ENCODE measurements at places on chromosomes 16 and 17.

DNA sequence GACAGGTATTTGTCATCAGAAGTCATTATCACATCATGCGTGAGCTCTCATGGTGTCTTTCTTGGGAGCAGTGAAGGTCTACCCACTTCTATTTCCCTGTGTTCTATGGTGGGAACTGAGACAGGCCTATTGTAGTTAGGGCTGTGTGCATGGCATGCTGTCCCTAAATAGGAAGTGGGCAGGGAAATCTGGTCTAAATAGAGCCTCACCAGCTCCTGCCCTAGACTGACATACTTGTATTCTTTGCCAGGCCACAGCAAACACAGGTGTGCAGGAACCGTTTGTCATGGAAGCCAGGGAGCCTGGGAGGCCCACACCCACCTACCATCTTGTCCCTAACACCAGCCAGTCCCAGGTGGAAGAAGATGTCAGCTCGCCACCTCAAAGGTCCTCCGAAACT lies 10.1 kb downstream of the SLC7A6 start:
- DNase-seq, result no peak

- DNase-seq, result peak; percentile 24
These were observed 93.1 kb downstream of the XYLT1 start for GRCh38 chr16:17377360-17378324.

DNA sequence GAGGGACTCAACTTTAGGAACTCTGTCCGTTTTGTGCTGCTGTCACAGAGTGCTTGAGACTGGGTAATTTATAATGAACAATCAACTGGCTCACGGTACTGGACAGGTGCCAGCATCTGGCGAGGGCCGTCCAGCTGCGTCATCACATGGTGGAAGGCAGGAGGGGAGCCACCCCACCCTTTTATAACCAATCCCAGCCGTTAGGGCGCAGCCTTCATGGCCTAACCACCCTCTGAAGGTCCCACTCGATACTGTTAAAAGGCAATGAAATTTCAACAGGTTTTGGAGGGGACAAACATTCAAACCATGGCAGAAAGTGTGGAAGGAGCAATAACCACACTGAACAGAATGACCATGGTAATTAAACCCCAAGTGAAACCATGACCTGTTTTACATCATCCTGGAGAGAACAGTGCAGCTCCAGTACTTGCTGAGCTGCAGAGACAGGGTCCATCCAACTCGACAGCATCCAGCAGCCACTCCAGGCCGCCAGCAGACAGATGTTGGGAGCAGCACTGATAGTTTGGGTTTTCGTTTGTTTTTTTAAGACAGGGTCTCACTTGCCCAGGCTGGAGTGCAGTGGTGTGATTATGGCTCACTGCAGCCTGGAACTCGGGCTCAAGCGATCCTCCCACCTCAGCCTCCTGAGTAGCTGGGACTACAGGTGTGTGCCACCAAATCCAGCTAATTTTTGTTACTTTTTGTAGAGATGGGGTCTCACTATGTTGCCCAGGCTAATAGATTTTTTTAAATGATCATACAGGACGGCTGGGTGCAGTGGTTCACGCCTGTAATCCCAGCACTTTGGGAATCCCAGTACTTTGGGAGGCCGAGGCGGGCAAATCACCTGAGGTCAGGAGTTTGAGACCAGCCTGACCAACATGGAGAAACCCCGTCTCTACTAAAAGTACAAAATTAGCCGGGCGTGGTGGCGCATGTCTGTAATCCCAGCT lies 11.0 kb downstream of the CHMP6 start:
- no peak for DNase-seq

GRCh38 chr16:62283-62967 lies 8.8 kb downstream of the SNRNP25 start:
- DNase-seq, result no peak

DNA sequence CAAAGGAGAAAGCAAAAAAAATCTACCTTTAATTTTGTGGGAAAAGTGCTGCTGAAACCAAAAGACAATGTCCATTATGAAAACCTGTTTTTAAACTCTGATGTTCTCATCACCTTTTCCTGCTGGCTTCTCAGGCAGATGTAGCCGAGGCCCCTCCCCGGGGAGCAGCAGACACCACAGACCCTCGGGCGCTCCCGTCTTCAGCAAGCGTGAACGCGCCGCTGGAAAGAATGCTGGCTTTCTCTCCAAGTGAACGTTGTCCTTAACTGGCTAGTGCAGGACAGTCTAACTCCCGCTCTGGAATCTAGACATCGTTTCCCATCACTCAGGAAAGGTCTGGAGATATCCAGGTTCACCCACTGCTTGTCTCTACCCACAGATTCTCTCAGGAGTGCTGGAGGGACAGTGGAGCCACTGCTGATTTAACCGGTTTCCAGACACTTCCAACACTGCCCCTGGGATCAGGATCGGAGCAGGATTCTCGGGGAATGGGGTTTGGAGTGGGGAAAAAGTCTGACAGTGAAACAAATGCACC lies 211.2 kb downstream of the RBFOX3 start:
- no peak for DNase-seq

DNA sequence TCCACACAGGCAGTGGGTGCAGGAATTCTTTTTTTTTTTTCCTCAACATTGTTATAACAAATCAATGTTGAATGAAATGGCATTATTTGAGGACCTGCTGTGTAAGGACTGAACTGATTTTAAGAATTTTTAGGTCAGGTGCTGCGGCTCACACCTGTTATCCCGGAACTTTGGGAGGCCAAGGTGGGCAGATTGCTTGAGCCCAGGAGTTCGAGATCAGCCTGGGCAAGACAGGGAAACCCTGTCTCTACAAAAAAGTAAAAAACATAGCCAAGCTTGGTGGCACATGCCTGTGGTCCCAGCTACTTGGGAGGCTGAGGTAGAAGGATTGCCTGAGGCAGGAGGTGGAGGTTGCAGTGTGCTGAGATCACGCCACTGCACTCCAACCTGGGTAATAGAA lies 12.4 kb downstream of the MPRIP start:
- DNase-seq, result no peak

- DNase-seq, result no peak
These were observed 54.6 kb downstream of the ACTG1 start for GRCh38 chr17:81457917-81458555.

GRCh38 chr17:64496348-64496785 lies 487 bp downstream of the POLG2 start:
- peak; percentile 42 for DNase-seq

DNA sequence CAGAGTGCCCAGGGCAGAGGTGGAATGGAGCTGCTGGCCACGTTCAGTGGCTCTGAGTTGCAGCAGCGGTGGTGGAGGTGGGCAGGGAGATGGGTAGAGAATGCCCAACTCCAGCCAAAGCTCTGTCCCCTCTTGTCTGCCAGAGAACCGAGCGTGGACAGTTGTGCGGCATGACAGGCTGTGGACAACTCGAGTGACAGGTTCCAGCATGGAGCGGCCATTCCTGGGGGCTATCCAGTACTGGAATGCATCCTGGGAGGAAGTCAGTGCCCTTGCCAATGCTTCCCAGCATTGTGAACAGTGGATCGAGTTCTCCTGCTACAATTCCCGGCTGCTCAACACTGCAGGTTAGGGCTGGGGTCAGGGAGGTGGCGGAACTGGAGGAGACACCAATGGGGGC lies 8.3 kb downstream of the CNTNAP1 start:
- no peak for DNase-seq

- no peak for DNase-seq
These were observed 281.5 kb downstream of the TOX3 start for GRCh38 chr16:52265446-52265861.

- no peak for DNase-seq
These were observed 12.6 kb downstream of the UBN1 start for GRCh38 chr16:4859900-4860255.

- no peak for DNase-seq
These were observed 8.3 kb downstream of the BAIAP3 start for GRCh38 chr16:1341495-1342420.

DNA sequence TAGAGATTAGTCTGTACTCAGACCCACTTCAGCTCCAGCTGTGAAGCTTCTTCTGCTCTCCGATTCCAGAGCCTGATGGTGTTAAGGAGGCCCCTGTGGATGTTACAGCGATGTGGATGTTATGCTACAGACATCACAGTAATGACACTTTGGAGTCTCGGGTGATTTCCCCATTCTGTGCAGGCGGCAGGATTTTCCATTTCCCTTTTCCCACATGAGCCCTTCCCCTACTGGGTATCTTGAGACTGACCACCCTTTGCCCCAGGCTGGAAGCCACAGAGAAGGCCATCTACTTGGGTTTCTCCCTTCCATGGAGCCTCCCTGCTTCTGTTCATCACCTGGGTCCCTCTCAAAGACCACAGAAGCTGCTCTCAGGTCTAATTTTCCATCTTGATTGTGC lies 78.3 kb downstream of the KCNJ12 start:
- no peak for DNase-seq

DNA sequence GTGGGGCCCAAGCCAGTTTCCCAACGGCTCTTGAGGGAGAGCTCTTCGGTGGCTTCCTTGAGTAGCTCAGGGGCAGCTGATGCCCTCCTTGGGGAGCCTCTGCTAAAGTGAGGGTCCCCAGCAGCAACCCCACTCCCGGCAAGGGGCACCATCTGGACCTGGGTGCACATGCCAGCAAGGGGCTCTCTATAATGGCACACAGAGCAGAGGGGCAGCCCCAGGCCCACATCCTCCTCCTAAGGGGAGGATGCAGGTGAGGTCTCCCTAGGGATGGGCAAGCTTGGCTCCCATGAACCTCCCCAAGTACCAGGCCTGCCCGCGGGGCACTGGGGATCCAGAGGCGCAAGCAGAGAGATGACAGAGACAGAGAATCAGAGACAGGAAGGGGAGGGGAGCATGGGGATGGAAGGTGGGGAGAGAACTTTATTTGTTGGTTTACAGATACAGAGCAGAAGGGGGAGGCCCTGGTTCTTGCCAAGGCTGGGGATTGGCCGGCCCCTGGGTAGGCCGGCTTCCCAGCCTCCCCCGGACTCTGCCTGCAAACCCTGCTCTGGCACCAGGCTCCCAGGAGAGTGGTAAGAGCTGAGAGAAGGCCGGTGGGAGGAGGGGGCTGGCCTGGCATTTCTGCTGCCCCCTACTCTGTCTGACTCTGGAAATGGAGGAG lies 61.4 kb downstream of the SRCIN1 start:
- no peak for DNase-seq

GRCh38 chr17:742147-742793 lies 9.8 kb downstream of the GEMIN4 start:
- no peak for DNase-seq

DNA sequence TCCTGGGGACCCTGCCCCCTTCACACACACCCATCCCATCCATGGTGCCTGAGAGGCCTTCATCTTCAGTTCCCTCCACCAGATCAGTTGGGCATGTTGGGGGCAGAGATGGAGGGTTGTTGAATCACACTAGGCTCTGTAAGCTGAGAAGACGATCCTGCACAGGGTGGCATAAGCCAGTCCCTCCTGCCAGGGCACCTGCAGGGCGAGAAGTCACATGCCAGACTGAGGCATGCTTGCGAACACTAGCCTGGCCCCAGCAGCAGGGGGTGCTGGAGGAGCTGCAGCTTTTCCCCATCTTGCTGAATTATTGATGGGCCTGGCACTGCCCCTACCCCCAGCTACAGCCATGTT lies 6.1 kb upstream of the TBX2 start:
- peak; percentile 28 for DNase-seq

DNA sequence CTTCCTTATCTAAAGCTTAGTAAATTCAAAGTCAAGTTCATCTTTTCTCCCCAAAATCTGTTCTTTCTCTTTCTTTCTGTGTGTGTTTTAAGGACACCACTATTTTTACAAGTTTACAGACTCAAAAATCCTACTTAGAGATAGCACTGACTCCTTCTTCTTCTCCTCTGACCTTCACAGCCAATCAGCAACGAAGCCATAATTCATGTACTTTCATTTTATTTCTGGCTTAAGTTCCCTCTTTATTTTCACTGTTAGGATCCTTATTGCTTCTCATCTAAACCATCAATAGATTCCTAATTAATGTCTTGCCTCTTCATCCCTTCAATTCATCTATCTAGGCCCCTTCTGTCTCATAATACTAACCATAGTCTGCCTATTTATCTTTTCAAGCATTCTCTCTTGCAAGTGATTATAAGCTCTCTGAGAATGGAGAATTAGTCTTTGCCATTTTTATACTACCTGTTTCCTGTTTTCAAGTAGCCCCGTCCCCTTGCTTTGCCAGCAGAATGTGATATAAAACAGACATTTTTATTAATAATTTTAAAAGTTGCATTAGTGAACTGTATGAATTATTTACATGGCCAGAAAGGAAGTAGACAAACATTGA lies 27.0 kb downstream of the CDC27 start:
- DNase-seq, result no peak

DNA sequence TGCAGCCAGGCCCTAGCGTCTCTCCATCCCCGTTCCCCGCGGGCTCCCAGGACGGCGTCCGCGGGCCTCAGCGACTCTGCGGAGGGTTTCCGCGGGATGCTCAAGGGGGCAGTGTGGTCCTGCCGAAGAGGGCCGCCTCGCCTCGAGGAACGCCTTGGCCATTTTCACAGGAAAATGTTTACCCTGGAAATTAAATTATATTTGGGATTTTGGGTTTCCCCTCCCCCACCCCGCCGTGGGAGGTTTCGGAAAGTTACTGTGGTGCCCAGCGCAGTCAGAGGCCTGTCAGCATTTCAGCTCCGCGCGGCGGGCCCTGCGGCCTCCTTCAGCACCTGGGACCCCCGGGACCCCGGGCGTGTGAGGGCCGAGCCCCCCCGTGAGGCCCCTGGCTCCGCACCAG lies 94.5 kb downstream of the PCTP start:
- DNase-seq, result peak; percentile 53

DNA sequence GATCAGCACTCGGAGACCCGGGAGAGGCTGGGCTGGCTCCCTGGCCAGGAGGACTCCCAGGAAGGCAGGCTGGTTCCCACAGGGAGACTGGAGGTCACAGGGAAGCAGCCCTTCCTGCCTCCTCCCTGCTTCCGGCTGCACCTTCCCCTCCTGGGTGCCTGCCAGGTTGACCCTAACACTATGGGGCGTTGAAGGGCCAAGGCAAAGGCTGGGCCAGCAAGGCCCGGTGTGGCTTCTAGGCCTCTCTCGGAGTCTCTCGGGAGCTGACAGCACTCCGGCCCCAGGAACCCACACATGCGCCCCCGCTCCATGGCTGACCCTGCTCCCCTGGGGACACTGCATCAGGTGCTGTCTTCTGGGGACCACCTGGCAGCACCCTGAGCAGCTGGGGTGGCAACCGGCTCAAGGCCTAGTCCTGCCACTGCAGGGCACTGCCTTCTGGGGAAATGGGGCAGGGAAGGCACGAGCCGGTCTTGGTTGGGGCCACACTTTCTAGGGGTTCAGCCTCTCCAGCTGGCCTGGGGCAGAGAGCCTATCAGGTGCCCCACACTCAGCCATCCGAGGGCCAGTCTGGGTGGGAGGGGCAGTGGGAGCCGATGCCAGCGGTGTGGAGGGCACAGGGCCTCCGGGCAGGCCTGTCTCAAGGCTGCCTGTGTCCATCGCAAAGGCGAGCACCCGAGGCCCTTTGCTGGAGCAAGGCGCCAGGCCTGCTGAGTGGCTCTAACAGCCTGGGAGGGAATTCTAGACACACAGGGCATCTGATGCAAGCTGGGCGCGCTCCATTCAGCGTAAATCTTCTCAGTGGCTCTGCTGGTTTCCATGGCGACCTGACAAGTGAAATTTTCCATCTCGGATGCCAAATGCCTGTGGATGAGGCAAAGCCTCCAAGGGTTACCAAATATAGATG lies 5.6 kb upstream of the MTSS2 start:
- DNase-seq, result peak; percentile 100

GRCh38 chr17:66855204-66855603 lies 20.3 kb downstream of the CACNG5 start:
- peak; percentile 21 for DNase-seq
